ENCODE measurements at places on chromosomes 4 and X.
A peak's percentile ranks its signal among the peaks of the same experiment; 100 is the strongest.

DNA sequence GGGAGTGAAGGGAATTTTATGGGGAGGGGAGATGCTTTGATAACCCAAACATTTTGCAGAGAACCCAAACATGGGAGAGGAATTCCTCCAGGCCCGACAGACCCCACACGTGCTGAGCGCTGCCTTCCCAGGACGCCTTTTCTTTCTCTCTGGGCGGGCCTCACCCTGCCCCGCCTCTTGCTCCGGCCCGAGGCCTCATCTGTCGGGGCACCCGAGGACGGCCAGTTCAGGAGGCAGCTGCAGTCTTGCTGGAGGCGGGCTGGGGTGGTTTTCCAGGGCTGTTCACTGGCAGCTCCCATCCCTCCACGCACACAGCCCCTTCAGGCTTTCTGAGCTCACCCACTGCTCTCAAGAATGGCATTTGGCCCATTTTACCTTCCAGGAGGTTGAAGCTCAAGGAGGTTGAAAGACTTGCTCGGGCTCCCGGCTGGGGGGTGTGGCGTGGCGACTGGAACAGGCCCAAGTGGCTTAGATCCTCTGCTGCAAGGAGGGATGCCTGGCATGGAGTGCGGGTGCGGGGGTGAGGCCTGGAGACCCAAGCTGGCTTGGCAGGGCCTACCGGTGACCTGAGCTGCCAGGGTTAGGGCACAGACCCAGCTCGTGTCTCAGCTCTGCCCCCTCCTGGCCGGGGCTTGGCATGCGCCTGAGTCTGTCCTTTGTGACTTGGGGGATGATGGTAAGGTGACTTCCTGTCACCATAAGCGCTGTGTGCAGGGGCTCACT, 99.2 kb downstream of the PSAPL1 start:
- peak; percentile 68 for DNase-seq

- DNase-seq, result no peak
These were observed 3.8 kb downstream of the RAPGEF2 start for GRCh38 chr4:159106636-159107035.

GRCh38 chr4:145870155-145871020, 68.2 kb downstream of the ZNF827 start:
- no peak for DNase-seq

DNA sequence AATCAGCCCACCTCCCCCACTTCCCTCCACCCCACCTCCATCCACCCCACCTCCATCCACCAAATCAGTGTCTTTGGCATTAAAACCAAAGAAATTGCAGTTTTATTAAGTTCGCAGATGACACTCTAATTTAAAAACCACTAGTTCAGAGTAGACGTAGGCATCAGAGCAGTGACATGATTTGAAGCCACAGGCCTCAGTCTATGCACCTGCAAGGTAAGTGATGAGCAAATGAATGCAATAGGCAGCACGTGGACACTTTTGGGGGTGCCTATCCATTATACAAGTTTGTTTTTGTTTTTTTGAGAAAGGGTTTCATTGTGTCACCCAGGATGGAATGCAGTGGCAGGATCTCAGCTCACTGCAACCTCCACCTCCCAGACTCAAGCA, 88.0 kb upstream of the TRIM2 start:
- DNase-seq, result no peak

DNA sequence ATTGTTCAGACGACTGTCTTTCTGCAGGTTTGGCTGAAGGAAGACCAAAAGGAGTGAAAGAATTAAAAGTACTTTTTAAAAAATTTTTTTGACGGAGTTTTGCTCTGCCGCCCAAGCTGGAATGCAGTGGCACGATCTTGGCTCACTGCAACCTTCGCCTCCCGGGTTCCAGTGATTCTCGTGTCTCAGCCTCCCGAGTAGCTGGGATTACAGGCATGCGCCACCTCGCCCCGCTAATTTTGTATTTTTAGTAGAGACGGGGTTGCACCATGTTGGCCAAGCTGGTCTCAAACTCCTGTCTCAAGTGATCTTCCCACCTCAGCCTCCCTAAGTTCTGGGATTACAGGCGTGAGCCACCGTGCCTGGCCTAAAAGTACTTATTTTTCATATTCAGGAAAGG, 86.3 kb downstream of the ITIH6 start:
- no peak for DNase-seq

- DNase-seq, result no peak
These were observed 172.5 kb upstream of the FMR1 start for GRCh38 chrX:147739196-147739595.

DNA sequence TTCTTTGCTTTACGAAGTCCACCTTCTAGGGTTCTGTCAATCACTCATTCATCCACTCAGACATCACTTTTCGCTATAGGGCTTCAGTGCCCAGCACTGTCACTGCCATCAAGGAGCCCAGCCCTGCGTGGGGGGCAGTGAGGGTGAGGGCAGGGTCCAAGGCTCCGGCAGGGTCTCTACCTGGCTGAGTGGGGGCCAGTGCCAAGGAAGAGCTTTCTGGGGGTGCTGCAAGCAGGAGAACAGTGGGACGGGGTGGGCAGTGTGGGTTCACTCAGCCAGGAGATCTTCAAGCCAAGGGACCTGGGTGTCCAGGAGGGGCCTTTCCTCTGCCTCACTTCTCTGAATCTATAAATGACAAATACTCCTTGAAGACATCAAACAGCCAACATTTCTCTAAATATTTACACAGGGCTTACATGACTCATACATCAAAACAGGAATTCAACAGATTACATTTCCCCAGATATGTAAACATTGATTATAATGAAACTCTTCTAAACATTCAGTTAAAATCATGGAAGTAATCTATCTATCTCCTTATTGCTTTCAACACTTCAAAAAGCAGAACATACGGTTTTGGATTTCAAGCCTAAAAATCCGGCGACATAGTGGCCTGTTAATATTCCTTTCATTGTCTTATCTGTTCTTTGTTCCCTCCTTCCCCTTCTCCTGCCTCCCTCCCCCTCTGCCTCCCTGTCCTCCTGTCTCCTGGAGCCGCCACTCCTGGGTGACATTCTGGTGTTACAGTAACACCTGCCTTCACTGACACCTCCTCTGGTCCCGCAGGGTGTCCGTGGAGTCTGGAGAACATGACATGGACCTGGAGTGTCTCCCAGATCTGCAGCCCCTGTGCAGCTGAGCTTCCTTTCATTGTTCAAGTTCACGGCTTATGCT, 94.4 kb upstream of the ADRA2C start:
- no peak for DNase-seq

DNA sequence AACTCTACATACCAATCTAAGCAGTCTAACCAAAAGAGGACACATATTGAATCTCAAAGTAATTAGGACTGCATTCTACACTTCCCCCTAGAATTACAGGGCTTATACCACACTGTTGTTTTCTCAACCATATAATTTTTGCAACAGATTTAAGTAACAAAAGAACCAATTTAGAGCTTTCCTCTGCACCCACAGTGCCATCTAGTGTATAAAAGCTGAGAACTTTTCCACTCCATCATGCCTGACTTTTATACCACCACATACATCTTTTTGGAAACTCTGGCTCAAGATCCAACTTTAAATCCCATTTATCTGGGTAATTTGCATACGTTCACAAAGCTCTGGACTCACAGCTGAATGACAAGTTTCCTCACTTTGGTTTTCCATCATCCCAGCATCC, 99.5 kb downstream of the EFHC2 start:
- no peak for DNase-seq

- no peak for DNase-seq
These were observed 649.1 kb downstream of the DMD start for GRCh38 chrX:32562261-32562660.

DNA sequence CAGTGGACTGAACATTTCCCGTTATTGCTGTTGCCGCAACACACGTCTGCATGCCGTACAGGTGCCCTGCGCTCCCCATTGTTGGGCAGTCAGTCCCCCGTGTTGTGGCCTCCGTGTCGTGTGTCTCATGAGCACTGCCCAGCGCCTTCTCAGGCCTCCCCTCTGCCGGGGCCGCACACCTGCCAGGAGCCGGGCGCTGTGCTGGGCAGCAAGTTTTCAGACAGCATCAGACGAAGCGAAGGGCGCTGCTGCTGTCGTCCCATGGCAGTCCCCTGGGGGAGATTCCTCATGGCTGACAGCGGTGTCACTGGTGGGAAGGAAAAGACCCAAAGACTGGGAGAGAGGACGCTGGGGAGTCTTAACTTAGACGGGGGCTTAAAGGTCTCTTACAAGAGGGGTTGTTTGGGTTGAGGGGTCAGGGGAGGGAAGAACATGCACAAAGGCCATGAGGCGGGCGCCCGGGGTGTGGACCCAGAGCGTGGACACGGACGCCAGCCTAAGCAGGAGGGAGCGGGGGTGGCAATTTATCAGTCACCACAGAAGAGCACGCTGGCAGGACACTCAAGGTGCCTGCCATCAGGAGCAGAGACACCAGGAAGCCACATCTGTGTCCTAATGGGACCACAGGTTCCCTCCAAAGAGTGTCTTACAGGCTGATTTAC, 47.3 kb downstream of the RGS12 start:
- DNase-seq, result no peak

GRCh38 chrX:122219226-122219625, 964.9 kb upstream of the GRIA3 start:
- DNase-seq, result no peak

GRCh38 chr4:141241986-141242385, 21.3 kb downstream of the ZNF330 start:
- DNase-seq, result no peak

DNA sequence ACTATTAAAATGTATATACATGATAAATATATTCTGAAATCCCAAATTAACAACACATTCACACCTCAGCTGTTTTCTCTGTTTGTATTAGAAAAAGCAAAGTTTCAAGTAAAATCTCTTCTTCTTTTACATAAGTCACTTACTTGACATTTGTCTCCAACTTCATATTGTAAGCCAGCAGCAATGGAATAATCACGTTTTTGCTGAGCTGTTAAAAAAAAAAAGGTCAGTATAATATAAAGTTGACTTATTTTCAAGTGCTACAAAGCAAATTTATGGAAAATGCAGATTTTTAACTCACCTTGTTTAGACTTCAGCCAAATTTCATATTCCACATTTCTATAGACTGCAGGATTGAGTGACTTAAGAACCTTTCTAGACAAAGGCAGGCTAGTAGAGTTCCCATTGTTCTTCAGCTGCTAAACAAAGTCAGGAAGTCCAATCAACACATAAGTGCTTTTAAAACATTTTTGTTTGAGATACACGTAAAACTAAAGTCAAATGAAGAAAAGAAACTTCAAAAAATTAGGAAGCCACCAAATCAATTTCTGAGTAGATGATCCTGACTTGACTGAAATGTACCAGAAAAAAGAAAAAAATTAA, 25.0 kb downstream of the OTUD4 start:
- no peak for DNase-seq

- no peak for DNase-seq
These were observed 88.9 kb downstream of the COX7B2 start for GRCh38 chr4:46820154-46820553.

GRCh38 chr4:153260132-153260531, 55.9 kb downstream of the TRIM2 start:
- no peak for DNase-seq

DNA sequence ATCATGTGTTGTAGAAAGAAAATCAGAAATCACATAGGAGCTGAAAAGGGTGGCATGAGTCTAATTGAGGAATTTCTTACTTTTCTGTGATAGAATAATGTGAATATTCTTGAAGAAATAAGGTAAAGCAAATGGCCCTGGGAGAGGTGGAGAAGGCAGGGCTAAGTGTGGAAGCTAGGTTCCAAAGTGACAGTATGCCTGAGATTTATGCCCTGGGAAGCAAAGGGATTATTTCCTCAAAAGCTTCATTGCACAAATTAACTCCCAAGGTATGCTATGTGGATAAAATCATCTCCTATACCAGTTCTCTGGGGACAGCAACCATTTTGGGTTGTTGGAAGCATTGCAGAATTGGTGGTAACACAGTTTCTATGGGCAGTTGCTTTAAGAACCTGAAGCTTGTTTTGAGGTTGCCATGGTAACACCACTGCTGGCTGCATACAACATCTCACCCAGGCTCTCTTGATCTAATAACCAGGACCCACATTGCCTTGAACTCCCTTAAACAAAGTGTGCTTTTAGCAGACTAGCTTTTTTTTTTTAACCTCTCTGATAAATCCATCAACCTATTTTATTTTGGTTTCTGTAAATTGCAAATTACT, 21.0 kb downstream of the MAOA start:
- DNase-seq, result no peak

- no peak for DNase-seq
These were observed 82.4 kb upstream of the TMEM150C start for GRCh38 chr4:82643994-82644733.

- no peak for DNase-seq
These were observed 20.9 kb downstream of the MAPK10 start for GRCh38 chr4:86338989-86339388.

GRCh38 chr4:104986306-104986705, 160.4 kb upstream of the TET2 start:
- no peak for DNase-seq

- no peak for DNase-seq
These were observed 1300.9 kb upstream of the DIAPH2 start for GRCh38 chrX:95383778-95384177.

GRCh38 chr4:86893136-86893535, 914 bp upstream of the C4orf36 start:
- no peak for DNase-seq

DNA sequence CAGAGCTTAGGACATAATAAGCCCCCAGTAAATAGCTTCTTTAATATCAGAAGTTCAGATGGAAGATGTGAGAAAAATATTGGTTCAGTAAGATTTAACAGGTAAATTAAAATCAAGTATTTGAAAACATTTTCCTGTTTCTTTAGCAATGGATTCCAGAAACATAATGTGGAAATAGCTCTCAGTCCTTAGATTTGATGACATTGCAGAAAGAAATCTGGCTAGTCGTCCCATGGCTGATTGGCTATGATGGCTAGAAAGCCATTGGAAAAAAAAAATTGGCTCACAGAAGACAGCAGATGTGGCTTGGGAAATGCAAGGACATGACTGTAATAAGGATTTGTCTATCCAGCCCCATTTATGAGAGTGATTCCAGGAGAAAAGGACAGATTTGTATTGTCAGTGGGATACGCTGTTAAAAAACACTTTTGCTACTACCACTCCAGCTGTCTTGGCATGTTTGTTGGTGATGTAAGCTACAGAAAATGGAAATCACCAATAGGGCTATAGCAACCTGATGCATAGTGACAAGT, 78.3 kb downstream of the AR start:
- DNase-seq, result no peak

DNA sequence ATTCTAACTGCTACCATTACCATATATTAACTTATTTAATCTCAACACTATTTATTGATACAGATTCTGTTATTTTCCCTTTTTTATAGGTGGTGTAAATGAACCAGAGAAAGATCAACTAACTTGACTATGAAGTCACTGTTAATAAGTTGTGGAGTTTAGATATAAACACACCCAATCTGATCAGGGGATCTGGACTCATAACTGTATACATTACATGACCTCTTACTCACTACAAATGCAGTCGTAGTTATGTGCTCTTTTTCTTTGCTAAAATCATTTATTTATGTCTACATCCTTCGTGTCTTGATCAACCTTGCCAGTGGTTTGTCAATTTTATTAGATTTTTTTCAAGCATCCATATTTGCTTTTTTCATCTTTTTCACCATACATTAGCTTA, 614.8 kb upstream of the FAM241A start:
- DNase-seq, result no peak
